Uterus (tissue), 4 donors: ENCODE measurements at places on chromosomes 4 and X. TPM values are rescaled to one million over a fixed set of nuclear protein-coding genes. Genes with fewer than 3 reads are reported as not detected.

GRCh38 chrX:132737743-132738142 lies 220.7 kb downstream of the HS6ST2 start:
- DNase-seq, result no peak

- DNase-seq, result no peak
These were observed 127.4 kb downstream of the SLC39A8 start for GRCh38 chr4:102217775-102218355.

Gene PNMA3
- not detected for total RNA-seq

Gene TCEAL6
- not detected for total RNA-seq
